ENCODE measurements at places on chromosomes 5 and 9. TPM values are rescaled to one million over a fixed set of nuclear protein-coding genes. Genes with fewer than 3 reads are reported as not detected.
A peak's percentile ranks its signal among the peaks of the same experiment; 100 is the strongest.

DNA sequence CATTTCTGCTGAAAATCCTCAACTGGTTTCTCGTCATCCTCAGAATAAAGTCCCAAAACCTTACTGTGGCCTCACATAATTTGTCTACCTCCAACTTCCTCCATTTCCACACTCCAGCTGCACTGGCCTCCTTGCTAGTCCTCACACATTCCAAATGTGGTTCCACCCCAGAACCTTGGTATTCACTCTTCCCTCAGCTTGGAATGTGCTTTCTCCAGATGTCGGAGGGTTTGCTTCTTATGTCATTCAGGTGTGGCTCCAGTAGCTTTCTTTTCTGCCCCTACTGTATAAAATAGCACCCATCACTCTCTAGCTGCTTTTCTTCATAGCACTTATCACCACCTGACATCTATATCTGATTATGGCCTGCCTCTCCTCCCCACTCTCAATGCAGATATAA, 102.5 kb upstream of the IFNK start:
- no peak for DNase-seq

ENTREP1 gene
- not detected for total RNA-seq

DNA sequence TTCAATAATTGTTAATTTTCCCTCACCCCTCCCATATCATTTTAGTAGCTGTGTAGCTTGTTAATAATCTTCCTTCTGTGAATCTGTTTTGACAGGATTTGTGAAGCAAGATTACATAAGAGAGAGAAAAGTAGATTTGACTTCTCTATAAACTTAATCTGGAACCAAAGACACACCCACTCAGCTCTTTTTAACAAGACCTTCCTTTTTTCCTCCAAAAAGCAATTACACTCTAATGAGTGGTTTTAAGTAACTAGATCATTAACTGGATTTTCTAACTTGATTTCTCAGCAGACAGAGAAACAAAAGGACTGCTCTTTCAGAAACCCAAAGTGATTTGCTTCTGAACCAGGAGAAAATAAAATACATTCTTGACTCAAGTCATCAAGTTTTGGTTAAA, 21.9 kb downstream of the RFK start:
- no peak for DNase-seq

PDZD2 gene
- total RNA-seq, result under 0.01 TPM

DNA sequence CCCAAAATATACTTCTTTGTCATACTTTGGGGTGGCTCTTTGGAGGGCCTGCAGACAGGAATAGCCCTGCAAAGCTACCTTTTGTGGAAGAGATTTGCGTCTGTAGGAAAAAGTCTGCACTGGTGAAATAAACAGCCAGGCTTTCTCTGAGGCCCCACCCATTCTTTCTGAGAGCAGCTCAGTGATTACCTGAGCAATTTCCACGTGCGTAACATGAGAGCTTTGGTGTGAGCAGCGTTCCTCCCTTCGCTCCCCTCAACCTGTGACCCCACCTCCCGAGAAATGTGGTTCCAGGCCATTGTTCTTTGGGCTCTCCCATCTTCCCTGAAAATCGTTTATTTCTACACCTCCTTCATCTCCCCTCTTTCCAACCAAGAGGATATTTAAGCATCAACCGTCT, 23.8 kb upstream of the FBP1 start:
- no peak for DNase-seq

- no peak for DNase-seq
Measured at GRCh38 chr5:151030379-151030778, 10.0 kb downstream of the GPX3 start.

PCDHGA3 gene
- 0.12 TPM for total RNA-seq

OR1Q1 gene
- not detected for total RNA-seq

GRCh38 chr9:112310826-112311225, 22.6 kb downstream of the PTBP3 start:
- no peak for DNase-seq

DNA sequence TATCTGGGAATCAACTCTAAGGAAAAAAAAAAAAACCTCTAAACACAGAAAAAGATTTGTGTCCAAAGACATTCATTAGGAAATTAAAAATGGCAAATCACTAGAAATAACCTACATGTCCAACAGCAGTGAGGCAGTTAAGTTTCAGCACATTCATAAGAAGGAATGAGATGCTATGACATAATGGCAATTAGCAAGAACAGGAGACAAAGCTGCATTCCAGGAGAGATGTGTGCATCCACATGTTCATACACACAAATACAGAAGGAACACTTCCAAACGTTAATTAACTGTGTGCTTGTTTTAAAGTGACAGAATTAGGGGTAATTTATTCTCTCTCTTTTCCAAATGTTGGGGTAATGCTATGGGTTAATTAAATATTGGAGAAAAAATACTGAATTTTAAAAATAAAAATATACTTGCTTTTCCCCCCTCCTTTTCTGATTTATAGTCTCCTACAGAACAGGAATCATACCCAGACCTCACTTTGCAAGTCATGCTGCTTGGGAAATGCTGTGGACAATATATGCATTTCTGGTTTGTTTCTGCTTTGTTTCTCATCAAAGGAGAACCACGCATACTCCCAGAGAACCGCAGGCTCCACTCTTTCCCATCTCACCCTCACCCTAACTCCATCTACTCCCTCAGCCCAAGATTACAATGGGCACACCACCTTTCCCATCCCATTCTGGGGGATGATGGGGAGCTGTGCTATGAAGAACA, 114.1 kb downstream of the CDK5RAP2 start:
- DNase-seq, result no peak

- DNase-seq, result peak; percentile 21
Measured at GRCh38 chr5:132754947-132755346, 7.7 kb downstream of the CCNI2 start.

- no peak for DNase-seq
Measured at GRCh38 chr5:9212605-9213004, 333.3 kb downstream of the SEMA5A start.

- peak; percentile 67 for DNase-seq
Measured at GRCh38 chr9:112867275-112867991, 23.2 kb downstream of the SLC46A2 start.

DNA sequence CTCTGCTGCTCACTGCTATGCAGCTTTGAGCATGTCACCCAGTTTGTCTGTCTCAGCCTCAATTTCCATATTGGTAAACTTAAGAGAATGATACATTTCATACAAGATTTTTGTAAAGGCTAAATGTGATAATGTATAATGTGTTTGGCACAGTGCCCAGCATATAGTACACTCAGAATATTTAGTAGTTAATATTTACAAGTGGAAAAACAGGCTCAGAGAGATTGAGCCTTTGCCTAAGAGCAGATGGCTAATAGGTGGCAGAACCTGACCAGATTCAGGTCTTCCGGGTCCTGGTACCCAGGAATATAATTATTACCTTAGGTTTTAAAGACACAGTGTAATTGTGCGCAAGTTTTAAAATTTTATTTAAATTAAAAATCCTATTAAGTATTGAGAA, 46.8 kb upstream of the KIAA1958 start:
- DNase-seq, result no peak

DNA sequence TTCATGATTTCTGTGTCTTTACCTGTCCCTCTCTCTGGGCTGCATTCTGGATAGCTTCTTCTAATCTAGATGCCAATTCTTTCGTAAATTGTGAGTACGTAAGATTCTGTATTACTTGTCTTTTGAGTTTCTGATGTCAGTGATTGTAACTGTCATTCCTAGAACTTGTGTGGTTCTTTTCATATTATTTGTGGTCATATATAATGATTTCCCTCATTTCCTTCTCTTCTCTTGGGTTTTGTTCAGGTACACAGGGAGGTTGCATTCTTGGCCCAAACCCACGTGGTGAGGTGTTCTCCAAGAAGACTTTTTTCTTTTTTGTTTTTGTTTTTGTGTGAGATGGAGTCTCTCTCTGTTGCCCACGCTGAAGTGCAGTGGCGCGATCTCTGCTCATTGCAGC, 13.8 kb downstream of the UGCG start:
- DNase-seq, result no peak

TSC1 gene
- 20.7 TPM for total RNA-seq

DNA sequence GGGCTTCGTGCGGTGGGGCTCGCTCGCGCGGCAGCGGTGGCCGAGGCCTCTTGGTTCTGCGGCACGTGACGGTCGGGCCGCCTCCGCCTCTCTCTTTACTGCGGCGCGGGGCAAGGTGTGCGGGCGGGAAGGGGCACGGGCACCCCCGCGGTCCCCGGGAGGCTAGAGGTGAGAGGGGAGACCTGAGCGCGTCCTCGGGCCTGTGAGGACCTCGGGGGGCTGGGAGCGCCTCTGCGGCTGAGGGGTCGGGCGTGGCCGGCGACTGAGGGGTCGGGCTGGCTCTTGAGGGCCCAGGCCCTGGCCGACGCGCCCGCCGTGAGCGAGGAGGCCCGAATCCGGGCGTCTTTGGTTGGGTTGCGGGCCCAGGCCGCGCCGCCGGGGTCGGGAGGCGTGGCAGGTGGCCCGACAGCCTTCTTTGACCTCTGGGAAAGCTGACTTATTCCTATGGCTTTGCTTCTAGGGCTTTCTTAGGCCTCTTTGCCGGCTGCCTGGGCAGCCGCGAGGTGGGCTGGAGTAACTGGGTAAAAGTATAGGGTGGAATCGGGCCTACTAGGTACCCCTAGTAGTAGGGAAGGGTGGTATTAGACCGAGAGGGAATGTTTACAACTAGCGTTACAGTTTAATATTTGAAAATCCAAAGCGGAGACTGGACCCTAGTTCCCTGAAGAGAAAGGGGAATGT, at the start of gene CANX:
TSS of gene CANX (plus strand) at position 33 of the 681 bp plus-strand sequence. CDS start 6,715 bp downstream, outside the sequence.
- no peak for DNase-seq

DNA sequence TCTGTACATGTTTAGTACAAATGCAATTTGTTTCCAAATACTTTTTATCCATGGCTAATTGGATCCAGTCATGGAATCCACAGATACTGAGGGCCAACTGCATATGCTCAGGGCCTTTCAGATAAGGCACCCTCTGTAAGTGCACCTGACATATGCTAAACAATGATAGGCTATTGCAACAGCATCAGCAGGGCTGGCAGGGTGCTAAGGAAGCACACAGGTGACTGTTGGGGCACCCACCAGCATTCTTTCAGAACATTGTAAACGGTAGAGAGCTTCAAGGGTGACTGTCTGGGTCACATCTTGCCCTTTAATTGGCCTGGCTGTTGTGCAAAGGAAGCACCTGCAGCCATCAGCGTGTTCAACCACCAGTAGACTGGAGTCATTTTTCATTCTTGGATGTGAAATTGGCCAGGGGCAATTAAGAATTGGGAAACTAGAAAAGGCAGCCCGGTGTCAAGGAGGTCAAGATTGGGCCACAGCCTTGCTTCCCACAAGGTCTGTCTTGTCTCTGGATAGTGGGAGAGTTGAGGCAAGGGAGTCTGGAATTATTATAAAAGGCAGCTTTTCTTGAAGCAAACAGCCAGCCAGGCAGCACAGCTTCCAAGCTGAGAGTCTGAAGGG, 129.3 kb upstream of the RAI14 start:
- DNase-seq, result peak; percentile 76

All from RPMI7951 (cell line).